M059J (cell line): ENCODE measurements at places on chromosomes 16 and 17. TPM values are rescaled to one million over a fixed set of nuclear protein-coding genes. Genes with fewer than 3 reads are reported as not detected.

The ZNF23 gene
- 9.2 and 10.6 TPM in 2 replicates for total RNA-seq

The UTS2R gene
- not detected in 2 replicates for total RNA-seq

The IGFBP4 gene
- 6.5 and 10.1 TPM in 2 replicates for total RNA-seq

The BRIP1 gene
- total RNA-seq, result 13.2 and 20.8 TPM in 2 replicates

The CCL5 gene
- 36.1 and 37.6 TPM in 2 replicates for total RNA-seq

The CNGB1 gene
- total RNA-seq, result not detected in 2 replicates

The PRSS22 gene
- total RNA-seq, result not detected in 2 replicates

The OR1A1 gene
- not detected in 2 replicates for total RNA-seq

The ASIC2 gene
- not detected in 2 replicates for total RNA-seq

The KRTAP17-1 gene
- total RNA-seq, result not detected in 2 replicates

The TNS4 gene
- total RNA-seq, result 0.10 TPM in 1 of 2 replicates, not detected in the other

The SLC22A31 gene
- total RNA-seq, result not detected in 2 replicates

The DPEP2 gene
- total RNA-seq, result not detected in 2 replicates

The ZNF469 gene
- 0.32 and 0.37 TPM in 2 replicates for total RNA-seq

The LGALS9B gene
- not detected in 2 replicates for total RNA-seq

The SYCE1L gene
- 0.39 TPM in 1 of 2 replicates, not detected in the other for total RNA-seq

The KRTAP2-1 gene
- total RNA-seq, result not detected in 2 replicates

The KCNJ12 gene
- total RNA-seq, result 0.17 and 0.22 TPM in 2 replicates
